Fibroblast of lung (primary cell): ENCODE measurements at places on chromosomes 11 and 22. TPM values are rescaled to one million over a fixed set of nuclear protein-coding genes. Genes with fewer than 3 reads are reported as not detected.

Gene GALNT18
- total RNA-seq: 9.5 and 19.3 TPM in 2 replicates

Gene RPS6KA4
- 27.6 and 29.3 TPM in 2 replicates for total RNA-seq

Gene USH1C
- not detected in 2 replicates for total RNA-seq

Gene FGF4
- not detected in 2 replicates for total RNA-seq

Gene NPTXR
- total RNA-seq: 1.0 and 2.0 TPM in 2 replicates

Gene LAYN
- total RNA-seq: 55.7 and 117 TPM in 2 replicates

Gene MS4A8
- not detected in 2 replicates for total RNA-seq

Gene TRIM49C
- total RNA-seq: not detected in 2 replicates

Gene CSF2RB
- not detected in 2 replicates for total RNA-seq
